ENCODE measurements at places on chromosomes 2 and 18. TPM values are rescaled to one million over a fixed set of nuclear protein-coding genes. Genes with fewer than 3 reads are reported as not detected.

- H3K36me3 ChIP-seq, result no peaks in the 10 kb centered on the region
- peaks cover 54% of the 10 kb centered on the region for H3K4me1 ChIP-seq
- H3K4me3 ChIP-seq, result no peak overlapping the region
- H3K27ac ChIP-seq, result no peak overlapping the region
Observed at GRCh38 chr18:9919564-9920232, 5.9 kb downstream of the VAPA start.

DNA sequence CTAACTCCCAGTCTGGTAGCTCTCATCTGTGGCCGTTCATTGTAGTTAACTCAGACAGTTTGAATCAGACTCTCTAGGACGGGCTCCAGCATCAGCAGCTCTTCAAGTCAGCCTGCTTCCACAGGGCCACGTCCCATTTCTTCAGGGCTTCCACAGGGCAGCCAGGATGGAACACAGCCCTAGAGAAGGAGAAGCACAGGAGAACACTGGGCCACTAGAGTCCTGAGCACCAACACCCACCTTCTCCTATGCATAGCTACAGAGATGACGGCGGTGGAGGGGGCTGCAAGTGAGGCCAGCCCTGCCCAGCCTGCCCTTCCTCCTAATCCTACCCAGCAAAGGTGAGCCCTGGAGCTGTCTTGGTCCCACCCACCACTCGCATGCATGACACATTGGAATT lies 10.2 kb upstream of the TEX261 start:
- H3K27ac ChIP-seq, result no peak overlapping the region
- H3K4me1 ChIP-seq, result 0 out of 2 replicates have a peak, but pooled peaks cover 3% of the 10 kb centered on the region
- no peak overlapping the region for H3K4me3 ChIP-seq
- no peak for DNase-seq
- no peaks in the 10 kb centered on the region for H3K36me3 ChIP-seq
- no peaks in the 10 kb centered on the region for H3K27me3 ChIP-seq

UGT1A5 gene
- not detected for total RNA-seq

- no peak overlapping the region for H3K27ac ChIP-seq
- H3K4me3 ChIP-seq, result no peak overlapping the region
- no peaks in the 10 kb centered on the region for H3K4me1 ChIP-seq
- peak; percentile 41 for DNase-seq
- no peaks in the 10 kb centered on the region for H3K27me3 ChIP-seq
- H3K36me3 ChIP-seq, result no peaks in the 10 kb centered on the region
Observed at GRCh38 chr2:48601349-48601748, 16.3 kb upstream of the GTF2A1L start.

CCDC74A gene
- 13.6 TPM for total RNA-seq

DNA sequence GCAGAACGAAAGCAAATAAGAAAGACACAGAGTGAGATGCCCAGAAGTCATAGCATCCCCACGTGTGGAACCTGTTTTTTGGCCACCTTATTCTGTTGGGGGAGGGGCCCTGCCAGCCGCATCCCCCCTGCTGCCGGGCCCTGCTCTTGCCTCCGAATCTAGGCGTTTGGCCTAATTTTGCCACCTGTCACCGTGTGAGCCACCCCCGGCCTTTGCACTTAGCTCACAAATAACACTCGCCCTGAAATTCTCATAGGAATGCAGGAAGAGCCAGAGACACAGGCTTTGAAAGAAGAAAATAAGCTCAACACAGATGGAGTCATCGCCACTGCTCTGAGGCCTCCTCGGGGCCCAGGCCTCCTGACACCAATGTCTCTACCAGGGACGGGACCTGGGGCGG lies 522.6 kb upstream of the SALL3 start:
- H3K36me3 ChIP-seq, result no peaks in the 10 kb centered on the region
- H3K27ac ChIP-seq, result no peak overlapping the region
- no peak overlapping the region for H3K4me3 ChIP-seq
- H3K4me1 ChIP-seq, result no peaks in the 10 kb centered on the region
- DNase-seq, result no peak
- no peaks in the 10 kb centered on the region for H3K27me3 ChIP-seq

GRCh38 chr2:234426616-234427015 lies 70.3 kb downstream of the ARL4C start:
- no peak overlapping the region for H3K27ac ChIP-seq
- H3K4me1 ChIP-seq, result peaks cover 22% of the 10 kb centered on the region
- H3K4me3 ChIP-seq, result no peak overlapping the region
- DNase-seq, result no peak

DNA sequence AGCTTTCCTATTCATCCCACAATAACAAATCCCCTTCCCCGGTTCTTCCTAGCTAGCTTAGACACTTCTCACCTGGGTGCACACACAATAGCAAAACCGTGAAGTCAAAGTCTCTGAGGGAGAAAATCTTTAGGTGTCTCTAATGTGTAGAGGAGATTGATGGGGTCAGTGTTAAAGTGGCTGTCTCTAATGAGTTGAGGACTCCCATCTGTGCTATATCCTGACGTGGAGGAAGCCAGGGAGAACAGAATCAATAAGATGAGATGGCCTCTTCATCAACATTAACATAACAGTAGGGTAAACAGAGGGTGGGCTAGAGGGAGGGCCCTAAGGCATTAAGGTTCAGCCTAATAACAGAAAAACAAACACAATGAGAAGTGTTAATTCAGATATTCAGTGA lies 120.4 kb downstream of the SLC5A7 start:
- H3K27me3 ChIP-seq, result no peaks in the 10 kb centered on the region
- DNase-seq, result no peak
- no peak overlapping the region for H3K27ac ChIP-seq
- no peaks in the 10 kb centered on the region for H3K4me1 ChIP-seq
- no peaks in the 10 kb centered on the region for H3K36me3 ChIP-seq

NUP35 gene
- 33.4 TPM for total RNA-seq

DNA sequence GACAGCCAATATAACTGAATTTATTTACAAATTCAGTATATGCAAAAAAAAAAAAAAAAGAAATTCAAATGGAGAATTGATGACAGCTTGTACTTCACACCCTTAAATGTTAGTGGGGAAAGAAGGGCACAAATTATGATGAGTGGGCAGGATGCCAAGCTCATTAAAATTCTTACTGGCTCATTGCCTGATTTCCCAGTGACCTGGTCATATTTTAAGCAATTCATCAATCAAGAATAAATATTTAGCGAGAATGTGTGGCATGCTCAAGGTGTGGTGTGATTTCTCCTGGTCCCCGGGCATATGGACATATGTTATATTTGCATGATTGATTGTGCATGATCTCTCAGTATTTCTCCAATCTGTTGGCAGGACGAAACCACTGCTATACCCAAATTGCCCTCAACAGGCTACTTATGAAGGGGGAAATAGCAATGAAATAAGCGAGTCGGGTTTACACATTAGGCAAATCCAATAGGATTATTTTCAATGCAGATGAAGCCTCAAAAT lies 883.0 kb downstream of the LRRTM4 start:
- H3K36me3 ChIP-seq, result no peaks in the 10 kb centered on the region
- H3K4me3 ChIP-seq, result no peak overlapping the region
- H3K27ac ChIP-seq, result no peak overlapping the region

- no peak overlapping the region for H3K27ac ChIP-seq
- no peaks in the 10 kb centered on the region for H3K36me3 ChIP-seq
- H3K4me3 ChIP-seq, result no peak overlapping the region
- H3K27me3 ChIP-seq, result no peaks in the 10 kb centered on the region
- no peaks in the 10 kb centered on the region for H3K4me1 ChIP-seq
- DNase-seq, result no peak
Observed at GRCh38 chr2:120984452-120985173, 248.9 kb downstream of the GLI2 start.

GRCh38 chr2:30039101-30039500 lies 107.7 kb upstream of the YPEL5 start:
- H3K4me1 ChIP-seq, result no peaks in the 10 kb centered on the region
- no peak overlapping the region for H3K27ac ChIP-seq
- DNase-seq, result no peak
- H3K4me3 ChIP-seq, result no peak overlapping the region

GRCh38 chr18:31612124-31612523 lies 20.4 kb downstream of the TTR start:
- H3K27me3 ChIP-seq, result no peaks in the 10 kb centered on the region
- no peaks in the 10 kb centered on the region for H3K36me3 ChIP-seq
- no peak for DNase-seq
- no peak overlapping the region for H3K27ac ChIP-seq
- H3K4me3 ChIP-seq, result no peak overlapping the region

- H3K4me3 ChIP-seq, result no peak overlapping the region
- no peak overlapping the region for H3K27ac ChIP-seq
- no peak for DNase-seq
Observed at GRCh38 chr2:176285321-176285720, 16.1 kb downstream of the MTX2 start.

DNA sequence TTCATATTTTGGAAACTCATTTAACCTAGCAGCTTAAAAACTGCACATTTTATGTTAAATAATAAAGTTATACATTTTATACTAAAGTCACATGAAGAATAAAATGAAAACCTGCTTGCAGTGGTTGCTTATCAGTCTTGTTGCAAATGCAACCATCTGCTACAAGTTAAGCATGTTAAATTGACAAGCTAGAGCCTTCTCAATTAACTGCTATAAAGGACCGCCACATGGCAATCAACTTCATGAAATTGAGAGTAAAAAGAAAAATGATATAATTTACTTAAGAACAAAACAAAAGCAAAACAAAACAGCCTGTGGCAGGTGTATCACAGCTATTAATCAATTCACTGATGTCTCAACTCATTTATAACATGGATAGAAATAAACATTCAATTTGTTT lies 78.7 kb downstream of the RTTN start:
- H3K27ac ChIP-seq, result no peak overlapping the region
- H3K27me3 ChIP-seq, result no peaks in the 10 kb centered on the region
- peaks cover 8% of the 10 kb centered on the region for H3K36me3 ChIP-seq
- H3K4me3 ChIP-seq, result no peak overlapping the region
- no peak for DNase-seq

GRCh38 chr2:33378556-33379210 lies 97.8 kb upstream of the RASGRP3 start:
- no peak overlapping the region for H3K27ac ChIP-seq
- H3K36me3 ChIP-seq, result no peaks in the 10 kb centered on the region
- no peaks in the 10 kb centered on the region for H3K4me1 ChIP-seq
- no peak overlapping the region for H3K4me3 ChIP-seq
- H3K27me3 ChIP-seq, result no peaks in the 10 kb centered on the region
- DNase-seq, result no peak

NCKAP1 gene
- 115 TPM for total RNA-seq

- DNase-seq, result no peak
- no peak overlapping the region for H3K4me3 ChIP-seq
- H3K36me3 ChIP-seq, result no peaks in the 10 kb centered on the region
- no peaks in the 10 kb centered on the region for H3K4me1 ChIP-seq
Observed at GRCh38 chr2:217412721-217413120, 552.9 kb upstream of the TNP1 start.

- H3K27me3 ChIP-seq, result no peaks in the 10 kb centered on the region
- H3K4me1 ChIP-seq, result no peaks in the 10 kb centered on the region
- no peaks in the 10 kb centered on the region for H3K36me3 ChIP-seq
Observed at GRCh38 chr2:10964052-10964790, 52.5 kb downstream of the KCNF1 start.

DNA sequence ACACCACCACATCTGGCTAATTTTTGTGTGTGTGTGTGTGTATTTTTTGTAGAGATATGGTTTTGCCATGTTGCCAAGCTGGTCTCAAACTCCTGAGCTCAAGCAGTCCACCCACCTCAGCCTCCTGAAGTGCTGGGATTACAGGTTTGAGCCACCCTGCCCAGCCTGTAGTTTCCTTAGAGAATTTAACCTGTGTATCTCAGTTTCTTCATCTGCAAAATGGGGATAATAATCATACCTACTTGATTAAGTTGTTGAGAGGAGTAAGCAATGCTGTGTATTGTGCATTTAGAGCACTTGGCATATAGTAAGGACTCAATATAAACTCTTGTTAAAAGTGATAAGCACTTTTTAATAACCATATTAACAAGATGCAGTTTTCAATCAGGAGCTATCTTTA lies 6.3 kb upstream of the SANBR start:
- DNase-seq, result no peak
- H3K27ac ChIP-seq, result no peak overlapping the region

- DNase-seq, result peak; percentile 16
- no peaks in the 10 kb centered on the region for H3K36me3 ChIP-seq
- no peak overlapping the region for H3K27ac ChIP-seq
- no peaks in the 10 kb centered on the region for H3K4me1 ChIP-seq
- H3K27me3 ChIP-seq, result no peaks in the 10 kb centered on the region
Observed at GRCh38 chr18:40159141-40160017, 1795.7 kb upstream of the PIK3C3 start.

DNA sequence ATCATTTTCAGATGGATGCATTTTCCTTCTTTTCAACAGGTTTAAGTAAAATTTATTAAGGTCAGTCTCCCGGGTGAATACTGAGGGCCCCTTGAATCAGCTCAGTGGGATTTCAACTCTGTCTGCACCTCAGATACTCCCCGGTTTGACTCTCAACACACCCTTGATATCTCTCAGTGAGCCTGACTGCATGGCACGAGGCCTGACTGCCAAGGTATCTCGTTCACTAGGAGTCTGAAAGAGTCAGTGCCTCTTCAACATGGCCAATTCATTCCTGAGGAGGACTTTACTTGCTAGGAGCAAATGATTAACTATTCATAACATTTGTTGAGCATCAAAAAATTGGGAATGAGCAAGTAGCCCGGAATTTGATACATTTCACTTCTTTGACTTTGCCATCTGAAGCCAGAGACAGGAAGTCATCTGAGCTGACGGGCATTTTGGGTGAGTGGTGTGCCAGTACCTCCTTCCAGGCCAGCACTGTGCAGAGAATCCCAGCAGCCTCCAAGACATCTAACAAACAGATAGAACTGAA lies 81.0 kb downstream of the VAPA start:
- H3K36me3 ChIP-seq, result no peaks in the 10 kb centered on the region
- H3K4me1 ChIP-seq, result no peaks in the 10 kb centered on the region
- H3K4me3 ChIP-seq, result no peak overlapping the region

VIT gene
- not detected for total RNA-seq

LINC00305 gene
- not detected for total RNA-seq

DNA sequence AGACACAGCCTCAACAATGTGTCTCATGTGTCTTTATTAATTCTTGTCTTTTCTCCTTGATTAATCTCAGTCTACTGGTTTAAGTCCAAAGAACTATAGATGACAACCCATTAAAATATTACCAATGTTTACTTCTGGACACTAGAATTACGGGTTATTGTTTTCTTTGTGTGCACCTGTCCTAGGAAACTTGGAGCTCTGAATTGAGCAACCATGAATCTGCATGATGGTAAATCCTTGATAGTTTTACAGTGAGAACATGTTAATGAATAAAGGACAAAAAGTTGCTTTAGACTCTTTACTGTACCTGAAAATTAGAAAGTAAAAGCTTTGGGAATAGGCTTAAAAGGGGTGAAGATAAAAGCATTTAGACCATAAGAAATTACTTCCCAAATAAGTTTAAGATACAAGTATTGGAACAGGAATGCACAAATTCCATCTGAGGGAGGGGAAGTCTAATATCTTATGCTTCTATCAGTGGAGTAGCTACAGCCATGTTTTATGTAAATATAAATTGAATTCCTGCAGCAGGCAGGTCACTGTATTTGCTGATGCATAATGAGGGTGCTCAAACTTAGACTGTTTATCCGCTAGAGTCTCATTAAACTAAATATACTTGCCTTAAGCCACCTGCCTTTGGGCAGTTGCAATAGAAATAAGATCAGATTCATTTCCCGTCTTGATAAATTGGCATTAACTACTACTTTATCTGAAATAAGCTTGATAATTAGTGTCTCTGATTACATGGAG lies 603.7 kb upstream of the GCFC2 start:
- no peak overlapping the region for H3K4me3 ChIP-seq
- no peaks in the 10 kb centered on the region for H3K36me3 ChIP-seq
- H3K4me1 ChIP-seq, result no peaks in the 10 kb centered on the region
- no peak for DNase-seq
- H3K27ac ChIP-seq, result no peak overlapping the region
- no peaks in the 10 kb centered on the region for H3K27me3 ChIP-seq

KCNK3 gene
- total RNA-seq, result 0.71 TPM

- no peak overlapping the region for H3K27ac ChIP-seq
- H3K36me3 ChIP-seq, result no peaks in the 10 kb centered on the region
- no peak overlapping the region for H3K4me3 ChIP-seq
- no peak for DNase-seq
Observed at GRCh38 chr2:128374001-128374710, 55.5 kb upstream of the HS6ST1 start.
